ENCODE measurements at places on chromosomes 2 and 18.

DNA sequence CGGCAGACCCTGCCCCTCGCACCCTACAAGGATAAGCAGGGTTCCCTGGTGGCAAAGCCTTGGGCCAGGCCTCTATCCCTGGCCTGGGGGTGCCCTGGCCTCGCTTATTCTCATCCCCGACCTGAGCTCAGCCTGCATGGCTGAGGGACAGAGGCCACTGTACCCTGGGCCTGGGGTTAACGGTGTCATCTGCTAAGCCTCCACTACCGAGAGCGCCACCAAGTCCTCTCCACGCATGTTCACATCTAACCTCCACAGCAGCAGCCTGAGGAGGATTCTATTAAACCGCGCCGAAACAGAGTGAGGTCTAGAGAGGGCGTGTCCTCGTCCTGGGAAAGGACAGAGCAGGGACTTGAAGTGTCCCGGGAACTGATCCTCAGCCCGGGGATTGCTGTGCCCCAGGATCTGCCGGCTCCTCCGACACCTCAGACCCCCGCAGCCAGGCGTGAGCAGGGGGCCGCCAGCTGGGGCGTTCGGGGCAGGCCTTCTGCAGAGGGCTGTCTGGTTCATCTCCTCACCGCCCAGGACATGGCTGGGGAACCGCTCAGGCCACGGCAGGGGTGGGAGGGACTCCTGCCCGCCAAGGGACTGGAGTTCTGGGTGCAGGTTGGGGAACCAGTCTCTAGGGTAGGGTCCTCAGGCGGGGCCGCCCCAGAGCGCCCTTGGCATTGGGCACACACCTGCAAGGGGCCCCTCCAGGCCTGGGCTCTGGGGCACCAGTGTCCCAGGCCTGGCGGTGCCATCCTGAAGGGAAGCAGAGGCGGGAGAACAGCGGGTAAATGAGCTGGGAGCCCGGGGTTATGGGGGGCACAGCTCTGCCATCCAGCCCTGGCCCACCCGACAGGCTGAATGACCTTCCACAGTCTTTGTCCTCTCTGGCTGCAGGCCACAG lies 68.0 kb upstream of the SMAD7 start:
- DNase-seq, result no peak

DNA sequence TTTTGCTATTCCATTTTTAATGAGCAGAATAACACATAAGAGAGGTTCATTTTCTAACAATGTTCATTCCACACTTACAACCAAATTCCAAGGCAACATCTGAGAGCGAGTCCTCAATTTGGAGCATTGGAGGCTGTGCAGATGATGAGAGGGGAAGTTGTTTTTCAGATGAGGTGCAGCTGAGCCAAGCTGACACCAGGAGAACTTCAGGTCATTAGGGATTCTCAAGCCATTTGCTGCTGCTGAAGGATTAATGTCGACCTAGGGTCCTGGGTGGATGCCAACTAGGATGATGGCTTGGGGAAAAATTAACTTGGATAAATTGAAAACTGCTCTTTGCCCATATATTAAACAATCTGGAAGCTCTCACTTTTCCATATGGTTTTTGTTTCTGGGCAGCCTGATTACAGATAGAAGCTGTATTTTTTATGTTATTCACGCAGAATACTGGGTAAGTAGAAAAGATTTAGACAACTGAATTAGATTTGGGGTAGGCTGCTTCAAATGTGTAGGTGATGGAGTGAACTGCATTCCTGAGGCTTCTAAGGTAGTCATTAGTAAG lies 206.4 kb upstream of the SLC39A10 start:
- DNase-seq, result no peak

DNA sequence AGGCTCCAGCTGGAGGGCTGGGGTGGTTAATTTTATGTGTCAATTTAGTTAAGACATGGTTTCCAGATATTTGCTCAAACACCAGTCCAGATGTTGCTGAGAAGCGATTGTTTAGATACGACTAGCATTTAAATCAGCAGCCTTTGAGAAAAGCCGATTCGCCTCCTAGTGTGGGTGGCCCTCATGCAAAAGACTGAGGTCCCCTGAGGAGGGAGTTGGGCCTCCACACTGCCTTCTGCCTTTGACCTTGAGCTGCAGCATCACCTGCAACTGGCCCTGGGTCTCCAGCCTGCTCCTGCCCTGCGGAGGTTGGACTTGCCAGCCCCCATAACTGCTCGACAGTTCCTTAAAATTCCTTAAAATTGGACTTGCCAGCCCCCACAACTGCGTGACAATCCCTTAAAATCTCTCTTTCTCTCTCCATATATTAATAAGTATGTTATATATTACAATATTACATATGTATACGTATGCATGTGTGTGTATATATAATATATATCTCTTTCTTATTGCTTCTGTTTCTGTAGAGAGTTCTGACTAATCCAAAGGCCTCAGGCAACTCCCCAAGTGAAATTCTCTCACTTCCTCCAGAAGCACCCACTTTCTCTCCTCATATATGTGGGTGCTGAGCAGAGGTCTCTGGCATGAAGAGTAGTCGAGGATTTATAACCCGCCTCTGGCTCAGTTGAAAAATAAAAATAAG lies 14.4 kb downstream of the FBLN7 start:
- DNase-seq, result no peak

- no peak for DNase-seq
These were observed 340.1 kb downstream of the CLIP4 start for GRCh38 chr2:29455200-29455860.

DNA sequence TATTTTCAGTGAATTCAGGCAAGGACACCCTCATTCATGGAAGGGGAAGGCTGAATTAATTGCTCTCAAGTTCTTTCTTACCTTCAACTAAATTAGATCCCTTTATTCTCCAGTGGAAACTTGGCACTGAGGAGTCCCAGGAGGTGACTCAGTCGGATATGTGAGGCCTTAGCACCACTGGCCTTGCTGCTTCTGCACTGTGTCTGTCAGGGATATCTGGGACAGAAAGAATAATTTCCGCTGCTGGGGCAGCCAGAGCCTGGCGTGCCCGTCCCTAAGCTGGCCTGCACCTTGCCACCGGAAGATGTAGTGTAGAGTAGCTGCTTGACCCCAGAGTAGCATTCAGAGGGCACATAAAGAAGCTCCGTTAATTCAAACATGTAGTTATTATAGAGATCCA lies 53.4 kb downstream of the LIMS1 start:
- no peak for DNase-seq

DNA sequence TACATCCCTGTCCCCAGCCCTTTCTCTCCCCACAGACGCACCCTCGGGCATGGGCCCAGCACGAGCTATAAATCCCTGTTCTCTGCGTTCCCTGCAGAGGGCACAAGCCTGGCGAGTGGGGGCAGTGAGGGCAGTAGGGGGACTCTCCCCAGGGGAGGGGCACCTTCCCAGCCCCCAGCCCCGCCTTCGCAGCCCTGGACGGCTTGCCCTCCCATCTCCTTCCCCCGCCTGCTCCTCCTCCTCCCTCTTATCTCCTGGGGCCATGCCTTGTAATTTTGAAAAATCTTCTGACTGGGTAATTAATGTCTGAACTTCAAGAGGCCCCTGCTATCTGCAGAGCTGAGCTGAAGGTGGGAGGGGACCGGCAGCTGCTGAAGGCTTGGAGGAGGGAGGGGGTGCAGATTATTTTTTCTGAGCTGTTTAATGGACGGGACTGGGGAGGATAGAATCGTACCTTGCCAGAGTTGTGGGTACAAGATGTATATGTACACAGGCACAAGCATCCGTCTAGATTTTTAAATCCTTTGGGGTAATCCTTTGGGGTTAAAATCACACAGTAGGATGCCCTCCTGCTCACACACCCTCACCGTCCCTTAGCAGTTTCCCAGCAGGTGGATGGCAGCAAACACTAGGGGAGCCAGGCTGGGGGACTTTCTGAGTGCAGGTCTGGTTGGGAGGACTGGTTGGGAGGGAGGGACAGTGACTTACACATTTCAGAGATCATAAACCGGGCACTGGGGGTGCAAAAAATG lies 121.9 kb downstream of the SMAD7 start:
- no peak for DNase-seq
